ENCODE measurements at places on chromosomes 13 and 19.

- DNase-seq: no peak
Observed at GRCh38 chr13:34620862-34621261, 321.2 kb upstream of the NBEA start.

DNA sequence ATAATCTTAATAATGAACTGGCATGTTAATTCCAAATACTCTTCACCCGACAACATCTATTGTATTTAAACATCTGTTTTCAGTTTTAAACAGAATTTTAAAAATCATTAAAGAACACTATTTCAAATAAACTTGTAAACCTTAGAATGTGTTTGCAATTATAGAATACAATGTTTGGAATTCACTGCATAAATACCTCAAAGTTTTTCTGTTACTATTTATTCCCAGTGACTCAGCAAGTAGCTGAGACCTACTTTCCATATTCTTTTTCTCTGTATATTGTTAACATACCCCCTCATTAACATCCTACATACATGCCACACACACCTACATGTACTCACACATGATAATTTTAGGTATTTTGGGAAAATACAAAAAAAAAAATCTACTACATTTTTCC is 1134.3 kb downstream of the SLITRK1 start:
- no peak for DNase-seq

GRCh38 chr13:36445891-36446351 is 13.6 kb downstream of the CCNA1 start:
- DNase-seq: no peak

GRCh38 chr13:112861876-112862615 is 107.0 kb upstream of the MCF2L start:
- DNase-seq: no peak

- DNase-seq: no peak
Observed at GRCh38 chr19:38425222-38425809, 703 bp downstream of the RASGRP4 start.

- DNase-seq: no peak
Observed at GRCh38 chr13:20171364-20171763, 10.5 kb upstream of the GJA3 start.

- DNase-seq: no peak
Observed at GRCh38 chr13:20188667-20189553, 3.8 kb downstream of the GJB2 start.

- DNase-seq: no peak
Observed at GRCh38 chr13:33310245-33311038, 24.9 kb upstream of the STARD13 start.
